ENCODE measurements at places on chromosomes 11 and 22.

DNA sequence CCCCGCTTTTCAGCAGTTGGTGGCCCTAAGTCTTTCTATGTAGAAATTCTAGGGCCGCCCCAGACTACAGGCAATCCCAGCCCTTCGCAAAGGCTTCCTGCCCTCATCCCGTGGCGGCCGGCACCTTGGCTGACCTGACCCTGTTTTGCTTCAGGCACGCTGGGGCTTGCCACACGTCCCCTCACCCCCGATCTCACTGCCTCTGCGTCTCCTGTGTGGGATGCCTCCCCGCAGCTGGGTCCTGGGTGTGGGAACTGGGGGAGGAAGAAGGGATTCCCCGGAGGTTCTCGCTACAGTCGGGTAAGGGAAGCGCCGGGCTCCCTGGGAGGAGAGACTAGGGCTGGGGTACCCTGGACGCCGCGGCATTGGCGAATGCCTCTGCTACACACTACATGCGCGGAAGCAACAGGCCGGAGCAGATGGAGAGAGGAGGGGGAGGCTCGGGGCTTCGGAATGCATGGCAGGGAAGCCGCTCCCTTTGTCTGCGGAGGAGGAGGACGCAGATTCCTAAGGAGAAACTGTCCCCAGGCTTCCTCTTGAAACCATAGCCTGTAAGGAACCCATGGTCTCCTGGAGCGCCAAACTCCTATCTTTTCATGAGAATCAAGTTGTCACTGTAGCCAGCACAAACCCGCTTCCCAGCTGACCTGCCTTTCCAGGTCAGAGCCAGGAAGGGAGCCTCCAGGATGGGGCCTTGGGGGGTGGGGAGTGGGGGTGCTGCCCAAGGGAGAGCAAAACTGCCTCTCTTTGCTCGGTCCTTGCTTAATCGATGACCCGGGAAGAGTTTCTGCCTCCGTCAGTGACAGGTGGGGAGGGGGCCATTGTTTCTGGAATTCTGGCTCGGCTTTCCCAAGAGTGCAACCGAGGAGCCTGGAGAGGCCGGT, 1.4 kb downstream of the DTX4 start:
- no peak for DNase-seq

- DNase-seq, result no peak
Measured at GRCh38 chr22:20125201-20126174, 6.1 kb upstream of the ZDHHC8 start.

DNA sequence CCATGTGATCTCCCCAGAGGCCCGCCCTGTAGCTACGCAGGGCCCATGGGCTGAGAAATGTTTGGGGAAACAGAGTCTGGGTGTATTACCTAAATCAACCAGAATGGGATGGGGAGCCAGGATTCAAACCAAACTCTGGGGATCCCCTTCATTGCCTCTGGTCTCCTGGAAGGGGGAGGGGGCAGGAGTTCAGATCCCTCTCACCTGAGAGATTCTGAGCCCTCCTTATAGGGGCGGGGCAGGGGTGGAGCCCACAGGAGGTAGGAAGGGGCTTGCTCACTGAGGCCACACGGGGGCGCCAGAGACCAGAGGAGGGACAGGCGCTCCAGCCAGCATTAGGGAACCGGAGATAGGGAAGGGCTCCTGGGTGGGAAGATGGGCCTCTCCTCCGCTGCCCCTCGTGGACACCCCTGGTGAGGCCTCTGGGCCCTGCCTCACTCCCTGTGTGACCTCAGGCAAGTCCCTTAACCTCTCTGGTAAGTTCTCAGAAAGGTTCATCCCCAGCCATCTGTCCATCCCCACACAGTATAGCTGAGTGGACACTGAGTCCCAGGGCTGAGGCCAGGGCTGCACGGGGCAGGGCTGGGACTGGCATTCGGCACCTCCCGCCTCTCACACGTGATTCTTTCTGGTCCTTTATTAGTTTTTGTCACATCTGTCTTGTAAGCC, 2.7 kb upstream of the CDC42BPG start:
- peak; percentile 80 for DNase-seq

DNA sequence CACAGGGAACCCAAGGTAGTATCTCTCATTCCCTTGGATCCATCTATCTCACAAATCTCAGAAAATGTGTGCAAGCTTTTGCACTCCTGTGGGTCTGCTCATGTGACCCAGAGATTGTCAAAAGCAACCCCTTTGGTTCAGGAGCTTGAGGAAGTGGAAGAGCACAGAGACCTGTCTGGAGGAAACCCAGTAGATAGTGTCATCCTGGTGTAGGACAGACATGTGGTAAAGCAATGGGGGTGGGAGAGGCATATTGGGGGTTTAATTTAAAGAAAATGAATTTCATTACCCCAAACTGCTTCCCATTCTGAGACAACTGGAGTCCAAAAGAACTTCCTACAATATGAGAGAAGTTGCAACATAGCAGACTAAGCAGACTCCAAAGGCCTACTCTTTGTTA, 5.8 kb upstream of the MS4A14 start:
- DNase-seq, result no peak

GRCh38 chr11:57751676-57752253, at the start of gene BTBD18:
BTBD18 (minus strand) TSS chr11:57751819; CDS start chr11:57751188, 631 bp downstream.
- DNase-seq, result no peak

DNA sequence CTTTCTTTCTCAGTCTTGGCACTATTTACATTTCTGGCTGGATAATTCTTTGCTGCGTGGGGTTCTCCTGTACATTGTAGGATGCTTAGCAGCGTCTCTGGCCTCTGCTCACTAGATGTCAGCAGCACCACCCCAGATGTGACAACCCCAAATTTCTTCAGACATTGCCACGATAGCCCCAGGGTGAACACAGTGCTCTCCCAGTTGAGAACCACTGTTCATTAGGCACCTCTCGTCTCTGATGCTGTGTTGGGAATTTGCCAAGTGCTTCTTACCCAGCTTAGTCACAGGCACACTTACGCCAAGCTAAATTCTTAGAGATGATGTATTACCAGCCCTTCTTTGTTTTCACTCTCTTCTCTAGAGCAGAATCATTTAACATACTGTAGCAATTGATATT, 9.4 kb downstream of the TRIM6 start:
- DNase-seq, result no peak

GRCh38 chr22:39349506-39349966, 255 bp upstream of the SYNGR1 start:
- DNase-seq, result no peak

- no peak for DNase-seq
Measured at GRCh38 chr11:13011466-13012055, 2.4 kb downstream of the RASSF10 start.

- no peak for DNase-seq
Measured at GRCh38 chr11:65060913-65061408, 2.6 kb upstream of the NAALADL1 start.

- DNase-seq, result no peak
Measured at GRCh38 chr11:73191151-73191550, 26.9 kb upstream of the P2RY2 start.

- DNase-seq, result no peak
Measured at GRCh38 chr11:133181066-133181465, 351.2 kb downstream of the OPCML start.

GRCh38 chr11:75240311-75241035, at the start of gene TPBGL:
TPBGL (plus strand) TSS chr11:75240774; CDS start chr11:75241050, 276 bp downstream.
- DNase-seq, result no peak

DNA sequence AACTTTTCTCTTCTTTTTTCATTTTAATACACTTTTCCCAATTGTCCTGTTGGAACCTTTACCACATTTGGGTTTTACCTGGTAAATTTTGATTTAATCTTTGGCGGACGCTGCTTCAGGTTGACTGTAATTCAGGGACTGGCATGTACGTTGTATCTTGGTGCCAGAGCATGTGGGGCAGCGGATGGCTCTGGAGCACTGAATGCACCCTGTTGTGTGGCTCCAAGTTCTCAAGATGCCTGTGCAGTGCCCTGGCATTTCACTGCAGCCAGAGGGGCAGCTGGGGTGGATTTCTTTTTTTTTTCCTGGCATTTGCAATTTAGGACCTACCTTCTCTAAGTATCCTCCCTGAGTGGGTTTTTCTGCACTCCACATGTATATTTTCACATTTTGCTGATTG, 242.2 kb downstream of the BLID start:
- no peak for DNase-seq

GRCh38 chr11:103681855-103682254, 354.6 kb upstream of the DDI1 start:
- DNase-seq, result no peak

GRCh38 chr11:71451596-71452198, 1.3 kb upstream of the NADSYN1 start:
- DNase-seq, result no peak

DNA sequence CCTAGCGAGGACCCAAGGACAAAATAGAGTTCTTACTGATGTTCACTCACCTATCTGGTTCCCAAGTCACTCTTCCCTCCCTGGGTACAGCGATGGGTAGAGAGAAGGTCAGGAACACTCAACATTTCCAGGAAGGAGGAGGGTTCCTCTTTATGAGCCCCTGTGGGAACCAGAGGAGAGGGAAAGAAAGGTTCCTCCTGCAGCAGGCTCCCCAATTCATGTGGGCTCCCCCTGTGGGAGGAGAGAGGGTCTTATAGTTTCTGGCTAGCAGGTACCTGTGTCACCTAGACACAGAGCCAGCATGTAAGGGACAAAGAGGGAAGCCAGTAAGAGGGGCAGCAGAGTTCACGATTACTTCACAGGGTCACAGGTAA, 93.5 kb downstream of the DBX1 start:
- DNase-seq, result no peak

- no peak for DNase-seq
Measured at GRCh38 chr11:112267188-112267591, 6.5 kb upstream of the PLET1 start.

DNA sequence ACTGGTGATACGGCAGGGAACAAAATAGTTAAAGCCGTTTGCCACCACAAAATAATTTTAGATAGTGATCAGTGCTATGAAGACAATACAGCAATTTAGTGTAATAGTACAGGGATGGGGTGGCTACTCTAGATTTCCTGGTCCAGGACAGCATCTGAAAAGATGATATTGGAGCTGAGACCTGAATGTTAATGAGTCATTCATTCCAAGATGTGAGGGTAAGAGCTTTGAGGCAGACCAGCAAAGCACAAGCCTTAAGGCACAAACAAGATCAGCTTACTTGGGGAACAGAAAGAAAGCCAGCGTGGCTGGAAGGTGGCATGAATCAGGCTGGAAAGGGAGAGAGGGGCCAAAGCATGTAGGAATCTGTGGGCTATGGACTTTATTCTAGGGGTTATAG, 132.3 kb downstream of the TRIM44 start:
- no peak for DNase-seq

GRCh38 chr11:96254087-96254486, 88.9 kb downstream of the MAML2 start:
- DNase-seq, result no peak

GRCh38 chr11:130647371-130647770, 198.9 kb downstream of the ADAMTS15 start:
- DNase-seq, result no peak

GRCh38 chr11:37999171-37999570, 1401.1 kb upstream of the RAG2 start:
- DNase-seq, result no peak

- no peak for DNase-seq
Measured at GRCh38 chr11:117953024-117953671, 23.9 kb upstream of the TMPRSS13 start.

- peak; percentile 86 for DNase-seq
Measured at GRCh38 chr11:3160252-3161031, 4.7 kb downstream of the OSBPL5 start.

DNA sequence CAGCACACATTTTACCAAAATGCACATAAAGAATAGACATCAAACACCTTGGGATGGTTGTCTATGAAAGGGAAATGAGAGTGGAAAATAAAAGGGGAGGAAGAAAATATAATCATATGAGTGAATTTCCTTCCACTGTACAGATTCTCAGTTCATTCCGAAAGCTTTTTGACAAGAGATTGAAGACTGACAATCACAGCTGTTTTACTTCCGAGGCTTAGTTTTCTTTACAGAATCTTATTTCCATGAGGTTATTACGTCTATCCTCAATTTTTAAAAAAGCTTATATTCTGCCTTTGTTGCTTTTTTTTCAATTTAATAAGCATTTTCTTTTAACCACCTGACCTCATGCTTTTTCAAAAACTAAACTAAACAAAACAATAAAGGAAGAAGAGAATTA, 12.8 kb upstream of the NNMT start:
- DNase-seq, result no peak

DNA sequence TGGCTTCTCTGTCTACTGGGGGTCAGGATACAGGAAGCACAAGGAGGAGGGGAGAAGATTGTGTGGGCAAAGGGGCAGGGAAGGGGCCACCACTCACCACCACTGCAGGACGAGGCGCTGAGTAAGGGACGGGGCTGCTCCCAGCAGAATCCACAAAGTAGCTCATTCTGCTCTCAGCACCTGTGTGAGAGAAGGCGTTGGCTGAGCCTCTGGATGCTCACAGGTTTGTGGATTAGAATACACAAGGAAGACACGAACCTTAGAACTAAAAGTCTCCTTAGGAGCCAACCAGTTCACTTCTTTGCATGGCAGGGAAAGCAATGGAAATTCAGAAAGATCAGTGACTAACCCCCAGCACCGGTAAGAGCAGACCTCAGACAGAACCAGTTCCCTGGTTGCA, 14.4 kb downstream of the ETS1 start:
- no peak for DNase-seq

GRCh38 chr22:24414523-24414922, 12.9 kb upstream of the ADORA2A start:
- no peak for DNase-seq

- DNase-seq, result peak; percentile 54
Measured at GRCh38 chr11:104164028-104164520, at the start of gene PDGFD. PDGFD (minus strand) TSS chr11:104164147.

GRCh38 chr11:14861680-14862079, 30.4 kb downstream of the CYP2R1 start:
- no peak for DNase-seq

DNA sequence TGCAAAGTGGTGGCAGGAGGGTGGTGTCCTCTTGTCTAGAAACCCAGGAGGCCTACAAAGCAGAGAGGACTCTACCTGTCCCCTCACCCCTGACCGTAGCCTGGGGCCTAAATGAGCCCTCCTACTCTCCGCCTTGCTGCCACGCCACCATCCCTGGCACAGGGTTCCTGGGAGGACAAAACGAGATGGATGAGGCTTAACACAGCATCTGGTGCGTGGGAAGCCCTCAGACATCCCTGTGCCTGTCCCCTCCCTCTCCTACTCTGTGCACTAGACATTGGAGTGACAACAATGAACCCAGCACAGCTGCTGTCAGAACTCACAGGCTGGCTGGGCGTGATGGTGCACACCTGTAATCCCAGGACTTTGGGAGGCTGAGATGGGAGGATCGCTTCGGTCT, 36.4 kb upstream of the DKK3 start:
- DNase-seq, result no peak

DNA sequence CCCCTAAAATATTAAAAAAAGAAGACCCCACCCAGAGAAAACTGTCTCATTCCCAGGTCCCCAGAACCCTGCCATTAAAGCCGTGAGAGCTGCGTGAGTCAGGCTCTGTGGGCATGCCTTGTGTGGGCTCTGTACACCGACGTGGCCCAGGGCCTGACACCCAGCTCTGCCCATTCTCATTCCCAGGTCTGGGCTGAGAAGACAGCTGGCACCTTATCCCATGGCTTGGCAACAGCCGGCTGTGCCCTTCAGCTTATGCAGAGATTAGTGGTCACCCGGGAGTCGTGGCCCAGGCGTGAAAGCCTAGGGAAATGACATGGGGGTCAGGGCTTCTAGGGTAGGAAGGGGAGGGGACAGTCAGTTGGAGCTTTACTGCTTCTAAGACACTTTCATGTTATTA, 31.9 kb downstream of the OTOG start:
- DNase-seq, result no peak

GRCh38 chr11:2797741-2798361, 87.7 kb downstream of the CDKN1C start:
- DNase-seq, result no peak

Measured in left renal pelvis (tissue), 4 donors.